Activated T-cell treated with anti-CD3 and anti-CD28 coated beads, Interleukin-2, amount 50 U/mL, for 72 hours (primary cell): ENCODE measurements at places on chromosomes 16 and 17. TPM values are rescaled to one million over a fixed set of nuclear protein-coding genes. Genes with fewer than 3 reads are reported as not detected.

DNA sequence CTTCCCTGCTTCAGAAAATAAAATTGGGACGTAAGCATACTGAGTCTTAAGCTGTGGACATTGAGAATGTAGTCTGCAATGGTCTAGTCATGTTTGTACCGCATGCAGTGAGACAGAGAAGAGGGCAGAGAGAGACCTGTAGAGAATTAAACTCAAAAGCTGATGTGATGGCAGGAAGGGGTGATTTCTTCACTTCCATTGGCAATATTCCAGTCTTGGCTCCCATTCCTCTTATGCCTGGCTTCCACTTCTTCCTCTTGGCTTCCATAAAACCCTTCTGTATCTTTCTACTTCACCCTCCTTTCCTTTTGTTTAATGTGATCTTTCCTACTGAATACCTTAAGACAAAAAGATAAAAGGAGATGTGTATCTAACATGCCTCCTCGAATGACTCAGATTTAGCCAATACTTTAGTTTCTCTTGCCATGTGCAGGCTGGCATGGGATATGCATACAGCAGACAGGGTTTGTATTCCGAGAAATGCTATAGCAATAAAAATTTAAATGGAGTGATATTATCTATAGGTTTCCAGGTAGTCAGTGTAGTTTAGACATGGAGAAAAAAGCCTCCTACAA is 423.1 kb upstream of the DYNLRB2 start:
- no peak for DNase-seq

RAB11FIP4 gene
- total RNA-seq = 40.8 TPM

PROCA1 gene
- 9.6 TPM for total RNA-seq

- no peak for DNase-seq
Measured at GRCh38 chr17:37092071-37092470, 143.3 kb downstream of the AATF start.

DNA sequence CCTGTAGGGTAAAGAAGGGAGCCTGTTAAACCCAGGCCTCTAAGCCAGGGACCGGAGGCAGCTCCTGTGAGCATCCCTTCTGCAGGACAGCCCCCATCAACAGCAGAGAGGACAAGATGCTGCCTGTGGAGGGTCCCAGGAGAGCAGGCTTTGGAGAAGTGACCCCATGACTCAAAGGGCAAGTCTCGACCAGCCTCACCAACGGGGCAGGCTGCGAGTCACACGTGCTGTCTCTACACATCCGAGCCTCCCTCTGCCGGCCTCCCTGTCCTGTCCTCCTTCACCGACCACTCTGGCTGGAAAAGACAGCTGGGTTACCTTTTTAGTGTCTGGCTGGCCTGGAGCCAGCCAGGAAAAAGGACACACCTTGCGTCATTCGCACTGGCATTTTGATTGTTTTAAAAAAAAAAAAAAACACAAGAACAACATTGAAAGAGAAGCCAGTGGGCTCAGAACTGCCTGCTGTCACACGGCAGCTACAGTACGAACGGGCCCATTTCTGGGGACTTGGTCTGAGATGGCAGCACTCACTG is 74.5 kb upstream of the RCVRN start:
- no peak for DNase-seq

GRCh38 chr17:44348234-44348987 is 3.3 kb downstream of the GRN start:
- DNase-seq = no peak

DNA sequence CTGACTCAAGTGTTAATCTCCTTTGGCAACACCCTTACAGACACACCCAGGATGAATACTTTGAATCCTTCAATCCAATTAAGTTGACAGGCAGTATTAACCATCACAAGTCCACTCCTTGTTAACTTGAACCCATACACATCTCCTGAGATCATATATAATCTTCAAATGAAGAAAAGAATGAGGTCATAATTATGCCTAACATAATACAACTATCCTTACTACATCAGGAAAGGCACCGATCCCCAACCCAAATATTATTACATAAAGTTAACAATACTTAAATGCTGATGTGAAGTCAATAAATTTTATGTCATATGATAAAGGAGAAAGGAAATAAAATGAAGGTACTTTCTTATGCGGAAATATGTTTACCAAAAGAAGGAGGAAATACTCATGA is 649.9 kb downstream of the KCNJ2 start:
- no peak for DNase-seq

DNA sequence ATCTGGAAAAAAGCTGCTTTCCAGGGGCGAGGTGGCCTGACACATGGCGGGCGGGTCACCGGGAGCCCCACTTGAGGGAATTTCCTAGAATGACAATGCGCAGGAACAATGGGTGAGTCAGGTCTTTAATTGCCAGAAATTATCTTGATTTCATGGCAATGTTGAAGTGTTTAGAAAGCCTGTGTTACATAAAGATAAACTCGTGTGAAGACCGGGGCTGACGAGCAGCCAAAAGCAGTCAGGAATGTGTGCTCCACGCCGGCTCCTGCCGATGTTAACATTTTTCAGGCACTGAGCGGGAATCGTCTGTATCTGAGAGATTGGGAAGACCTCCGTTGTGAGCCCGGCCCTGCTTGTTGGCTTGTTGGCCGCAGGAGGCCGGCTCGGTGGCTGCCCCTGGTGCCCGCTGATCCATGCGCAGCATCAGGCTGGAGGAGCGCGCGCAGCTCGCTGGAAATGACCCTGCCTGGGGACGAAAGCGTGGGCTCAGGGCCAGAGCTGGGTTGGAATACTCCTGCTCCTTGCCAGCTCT is 353.1 kb downstream of the FOXL1 start:
- DNase-seq = no peak

TNP2 gene
- total RNA-seq = not detected

GRCh38 chr17:82944990-82945389 is 105.2 kb upstream of the ZNF750 start:
- no peak for DNase-seq

TACO1 gene
- 32.7 TPM for total RNA-seq

DNA sequence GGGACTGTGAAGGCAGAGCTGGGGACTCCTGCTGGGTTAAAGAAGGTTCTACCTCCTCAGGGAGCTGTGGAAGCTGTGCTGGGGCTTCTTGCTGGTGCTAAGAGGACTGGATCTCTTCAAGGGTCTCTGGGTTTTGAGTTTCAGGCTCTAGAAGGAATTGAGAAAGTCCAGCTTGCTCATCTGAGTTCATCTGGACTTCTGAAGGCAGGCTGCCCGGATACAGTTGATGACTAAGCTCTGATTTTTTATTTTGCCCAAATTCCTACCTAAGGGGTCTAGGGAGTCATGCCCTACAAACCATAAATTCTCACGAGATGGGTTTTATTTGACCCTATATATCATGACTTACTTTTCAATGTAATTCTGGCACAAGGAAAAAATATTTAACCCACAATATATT is 46.8 kb upstream of the TMEM97 start:
- DNase-seq = no peak

STAC2 gene
- not detected for total RNA-seq

STX1B gene
- total RNA-seq = 6.1 TPM

- peak; percentile 74 for DNase-seq
Measured at GRCh38 chr17:40541060-40541872, 24.0 kb downstream of the CCR7 start.

GRCh38 chr17:42163113-42163512 is 8.3 kb upstream of the RAB5C start:
- DNase-seq = peak; percentile 67

DNA sequence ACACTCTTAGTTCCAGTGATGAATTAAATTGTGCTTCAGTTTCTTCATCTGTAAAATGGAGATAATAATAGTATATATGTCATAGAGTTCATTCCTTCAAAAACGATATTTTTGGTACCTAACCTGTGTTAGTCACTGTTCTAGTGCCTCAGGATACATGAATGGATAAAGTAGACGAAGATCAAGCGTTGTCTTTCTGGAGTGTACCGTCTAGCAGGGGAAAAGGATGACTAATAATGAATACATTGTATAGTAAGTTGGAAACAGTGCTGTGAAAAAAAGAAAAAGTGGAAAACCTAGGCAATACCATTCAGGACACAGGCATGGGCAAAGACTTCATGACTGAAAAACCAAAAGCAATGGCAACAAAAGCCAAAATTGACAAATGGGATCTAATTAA is 8.6 kb downstream of the KRT10 start:
- DNase-seq = no peak

DNA sequence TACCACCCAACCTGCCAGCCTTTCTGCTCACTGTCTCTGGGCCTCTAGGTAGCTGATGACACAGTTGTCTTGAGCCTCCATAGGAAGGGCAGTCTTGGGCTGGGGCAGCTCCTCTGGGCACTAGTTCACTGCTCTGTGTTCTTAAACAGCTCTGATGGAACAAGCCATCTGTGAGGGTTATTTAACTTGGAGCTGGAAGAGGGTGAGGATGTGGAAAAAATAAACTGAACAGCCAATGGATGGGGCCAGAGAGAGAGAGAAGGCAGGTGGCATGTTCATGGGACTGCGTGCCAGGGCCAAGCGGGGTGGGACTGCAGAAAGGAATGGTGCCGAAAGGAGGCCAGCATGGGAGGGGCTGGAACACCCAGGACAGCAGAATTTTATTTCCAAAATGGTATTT is 52.6 kb downstream of the HIC1 start:
- no peak for DNase-seq

GRCh38 chr16:21211486-21211885 is at the start of gene ZP2:
Gene ZP2 (minus strand): TSS chr16:21211574. CDS start chr16:21211547, 27 bp downstream.
- DNase-seq = no peak

- DNase-seq = no peak
Measured at GRCh38 chr17:61555127-61555566, 35.9 kb downstream of the NACA2 start.

GRCh38 chr17:27326051-27326450 is 32.1 kb downstream of the WSB1 start:
- no peak for DNase-seq

DNA sequence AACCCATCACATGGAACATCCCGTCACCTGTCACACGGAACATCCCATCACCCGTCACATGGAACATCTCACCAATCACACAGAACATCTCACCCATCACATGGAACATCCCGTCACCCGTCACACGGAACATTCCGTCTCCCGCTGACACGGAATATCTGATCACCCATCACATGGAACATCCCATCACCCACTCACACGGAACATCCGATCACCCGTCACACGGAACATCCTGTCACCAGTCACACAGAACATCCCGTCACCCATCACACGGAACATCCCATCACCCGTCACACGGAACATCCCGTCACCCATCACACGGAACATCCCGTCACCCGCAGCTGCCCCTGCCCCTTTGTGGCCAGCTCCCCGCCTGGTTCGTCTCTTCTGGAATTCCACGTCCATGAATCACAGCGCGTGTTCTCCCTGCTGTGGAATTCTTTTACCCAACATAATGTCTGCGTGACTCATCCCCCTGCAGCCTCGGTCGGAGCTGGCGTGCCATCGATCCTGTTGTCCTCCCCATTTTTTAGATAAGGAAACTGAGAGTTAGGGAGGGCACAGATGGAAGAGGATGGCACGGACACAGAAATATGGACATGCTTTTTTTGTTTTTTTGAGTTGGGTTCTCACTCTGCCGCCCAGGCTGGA is 5.6 kb downstream of the CPNE7 start:
- no peak for DNase-seq

GRCh38 chr17:76132574-76133338 is 8.3 kb downstream of the FOXJ1 start:
- no peak for DNase-seq

GRCh38 chr16:67388191-67388590 is 5.1 kb downstream of the TPPP3 start:
- no peak for DNase-seq

- DNase-seq = peak; percentile 69
Measured at GRCh38 chr16:56356276-56357240, 68.8 kb downstream of the AMFR start.
